ENCODE measurements at places on chromosomes 7 and 10.

- no peak for DNase-seq
Measured at GRCh38 chr7:69184339-69184738, 413.9 kb upstream of the AUTS2 start.

DNA sequence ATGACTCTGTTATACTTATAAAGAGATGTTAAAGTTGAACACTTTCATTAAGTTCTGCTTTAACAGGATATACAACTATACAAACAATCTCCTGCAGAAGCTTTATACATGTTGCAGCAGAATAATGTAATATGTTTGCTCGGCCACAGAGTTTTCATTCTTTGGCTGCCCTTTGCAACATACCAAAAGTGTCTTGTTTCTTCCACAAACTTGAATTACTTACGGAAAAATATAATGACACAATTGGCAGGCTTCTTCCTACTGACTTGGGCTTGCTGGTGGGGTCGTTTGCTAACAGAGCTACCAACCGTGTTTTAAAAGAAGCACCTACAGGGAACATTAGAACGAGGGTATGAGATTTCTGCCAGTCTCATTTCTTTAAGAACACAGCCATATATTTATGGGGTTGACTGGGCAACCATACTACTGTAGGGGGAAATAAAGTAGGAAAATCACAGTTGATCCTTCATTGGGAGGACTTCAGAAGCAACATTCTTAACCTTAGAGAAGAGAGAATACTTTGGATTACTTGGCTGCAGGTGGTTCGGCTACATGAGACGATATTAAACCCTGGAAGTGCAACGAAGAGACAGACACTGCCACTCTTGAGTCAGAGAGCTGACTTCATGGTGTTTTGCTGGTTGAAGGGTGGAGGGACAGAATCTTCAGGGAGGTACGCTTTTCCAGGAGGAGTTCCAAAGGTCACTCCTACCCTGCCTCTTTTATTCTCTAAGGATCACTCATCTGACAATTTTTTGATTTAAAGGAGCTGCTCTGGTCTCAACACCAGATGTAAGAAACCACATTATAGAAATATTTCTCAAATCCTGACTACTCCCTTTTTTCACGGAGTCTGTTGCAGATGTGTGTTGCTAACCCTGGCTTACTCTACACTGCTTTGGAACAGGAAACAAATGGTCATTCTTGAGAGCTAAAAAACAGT is 123.9 kb downstream of the SEMA3C start:
- DNase-seq = peak; percentile 63

DNA sequence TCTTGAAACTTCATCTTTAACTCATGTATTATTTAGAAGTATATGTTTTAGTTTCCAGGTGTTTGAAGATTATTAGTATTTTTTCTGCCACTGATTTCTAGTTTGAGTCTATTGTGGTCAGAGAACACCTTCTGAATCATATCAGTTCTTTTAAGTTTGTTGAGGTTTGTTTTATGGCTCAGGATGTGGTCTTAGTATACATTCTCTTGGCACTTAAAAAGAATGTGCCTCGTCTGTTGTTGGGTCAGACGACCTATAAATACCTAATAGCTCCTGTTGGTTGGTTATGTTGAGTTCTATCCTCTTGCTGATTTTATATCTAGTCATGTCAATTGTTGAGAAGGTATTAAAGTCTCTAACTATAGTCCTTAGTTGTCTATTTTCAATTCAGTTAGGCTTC is 15.9 kb downstream of the TDRD1 start:
- DNase-seq = no peak

GRCh38 chr10:127332631-127333030 is 136.2 kb upstream of the INSYN2A start:
- no peak for DNase-seq

- no peak for DNase-seq
Measured at GRCh38 chr7:108327353-108327752, 128.9 kb downstream of the NRCAM start.

DNA sequence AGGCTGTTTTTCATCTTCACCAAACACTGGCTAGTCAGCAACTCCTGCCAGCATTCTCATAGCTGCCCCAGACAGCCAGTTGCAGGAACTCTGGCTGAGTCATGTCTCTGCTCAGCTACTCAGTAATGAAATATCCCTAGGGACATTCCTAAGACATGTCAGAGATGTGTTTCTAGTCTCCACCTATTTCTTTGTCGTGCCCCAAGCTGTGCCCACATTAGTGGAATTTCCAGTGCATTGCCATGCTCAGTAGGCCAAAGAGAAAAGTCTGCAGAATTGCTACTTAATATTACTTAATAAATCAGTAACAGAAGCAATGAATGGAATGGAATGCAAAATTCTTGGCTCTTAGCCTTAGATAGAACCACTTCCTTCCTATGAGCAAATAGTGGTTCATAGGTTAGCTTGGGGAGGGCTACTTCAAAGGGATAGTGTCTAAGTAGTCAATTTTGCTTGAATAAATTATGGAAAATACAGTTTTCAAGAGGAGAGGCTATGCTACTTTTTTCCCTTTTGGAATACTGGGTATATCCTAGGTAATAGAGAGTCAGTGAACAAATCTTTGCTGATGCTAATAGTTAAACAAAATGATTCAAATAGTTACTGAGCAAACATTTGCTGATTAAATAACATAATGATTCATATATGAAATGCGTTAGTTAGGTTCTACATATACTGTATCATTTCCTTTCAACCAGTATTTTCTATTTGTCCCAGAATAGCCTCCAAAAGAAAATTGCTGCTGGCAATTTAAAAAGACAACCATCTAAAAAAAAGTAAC is 23.6 kb upstream of the SEMA3C start:
- DNase-seq = peak; percentile 98

DNA sequence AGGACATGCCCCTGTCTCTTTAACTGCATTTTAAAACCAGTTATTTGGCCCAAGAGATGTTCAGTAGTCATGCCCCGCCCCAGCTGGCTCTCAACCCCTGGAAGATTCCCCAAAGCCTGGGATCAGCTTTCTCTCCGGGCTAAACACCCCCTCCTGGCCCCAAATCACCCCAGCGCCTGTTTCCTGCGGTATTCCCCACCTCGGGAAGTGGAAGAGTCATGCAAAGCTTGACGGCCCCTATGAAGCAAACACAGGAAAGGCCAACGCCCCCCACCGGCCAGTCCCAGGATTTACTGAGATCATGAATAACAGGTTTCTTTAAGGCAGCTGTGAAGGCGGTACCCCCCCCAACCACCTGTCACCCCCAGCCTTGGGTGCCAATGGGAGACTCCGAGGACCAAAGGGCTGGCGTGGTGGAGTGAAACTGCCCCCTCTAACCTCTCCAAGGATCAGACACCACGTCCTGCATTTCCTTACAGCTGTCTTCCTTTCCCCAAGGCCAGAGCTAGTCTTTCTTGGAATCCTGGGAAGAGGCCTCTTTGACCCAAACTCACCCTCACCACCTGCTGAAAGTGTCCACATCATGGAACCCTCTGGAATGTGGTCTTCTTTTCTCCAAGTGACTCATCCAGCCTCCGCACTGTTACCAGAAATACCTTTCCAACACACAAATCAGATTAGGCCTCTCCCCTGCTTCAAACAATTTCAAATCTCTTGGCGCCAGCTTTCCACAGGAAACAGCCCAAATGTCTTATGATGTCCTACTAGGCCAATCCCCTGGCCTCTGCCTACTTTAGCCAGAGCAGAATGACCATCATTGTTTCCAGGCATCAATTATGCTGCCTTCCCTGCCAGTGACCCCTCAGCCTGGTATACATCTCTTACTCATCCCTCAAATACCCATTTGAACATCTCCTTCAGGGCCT is 301.5 kb downstream of the ZEB1 start:
- DNase-seq = peak; percentile 93

- no peak for DNase-seq
Measured at GRCh38 chr7:114100810-114101209, 182.0 kb upstream of the PPP1R3A start.

- no peak for DNase-seq
Measured at GRCh38 chr7:128888756-128889095, 21.8 kb downstream of the KCP start.

DNA sequence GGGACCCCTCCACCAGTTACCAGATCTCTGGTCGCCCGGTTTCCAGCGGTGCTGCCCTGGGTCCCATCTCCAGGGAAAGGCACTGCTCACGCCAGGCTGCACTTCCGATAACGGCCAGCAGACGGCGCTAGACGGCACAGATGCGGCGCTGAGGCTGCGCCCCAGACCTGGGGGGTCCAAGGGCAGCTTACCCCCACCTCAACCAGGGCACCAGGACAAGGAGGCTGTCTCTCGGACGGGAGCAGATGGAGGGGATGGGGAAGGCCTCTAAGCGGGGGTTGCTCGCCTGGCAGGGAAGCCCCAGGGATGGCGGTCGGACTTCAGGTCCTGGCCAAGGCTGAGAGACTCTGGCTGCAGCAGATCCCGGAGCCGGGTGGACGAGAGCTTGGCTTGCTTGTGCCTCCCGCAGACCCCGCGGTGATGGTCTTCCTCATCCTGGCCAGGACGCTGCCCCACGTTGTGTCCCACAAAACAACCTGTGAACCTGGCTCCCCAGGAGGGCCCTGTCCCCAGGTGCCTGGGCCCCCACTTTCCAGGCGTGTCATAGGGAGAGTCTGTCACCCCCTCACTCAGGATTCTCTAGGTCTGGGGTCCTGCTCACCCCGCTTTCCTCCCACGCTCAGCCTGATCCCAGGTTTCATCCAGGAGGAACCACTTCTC is 23.9 kb upstream of the ZNF716 start:
- no peak for DNase-seq

DNA sequence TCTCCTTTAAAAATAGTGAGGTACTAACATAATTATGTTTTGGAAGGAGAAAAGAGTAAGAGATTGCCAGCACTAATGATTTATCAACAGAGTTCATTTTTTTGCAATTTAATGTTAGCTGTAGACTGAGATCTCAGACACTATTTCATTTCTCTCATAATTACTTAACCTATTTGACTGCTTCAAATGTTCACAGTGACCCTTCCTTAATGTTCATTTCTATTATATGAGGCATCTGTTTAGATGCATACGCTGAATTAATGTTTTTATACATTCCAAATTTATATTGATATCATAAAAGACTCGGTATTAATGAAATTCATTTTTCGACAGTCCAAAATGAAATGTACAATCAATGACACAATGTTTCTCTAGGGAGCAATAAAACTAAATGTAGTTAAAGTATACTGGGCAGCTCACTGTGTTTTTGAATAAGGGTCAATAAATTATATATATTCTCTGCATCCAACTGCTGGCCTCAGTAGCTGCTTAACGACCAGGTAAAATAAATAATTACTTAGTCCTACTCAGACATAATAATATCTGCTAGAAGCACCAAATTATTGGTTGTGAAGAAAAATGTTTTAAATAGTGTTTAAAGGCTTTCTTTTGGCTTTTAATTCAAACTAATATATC is 373.4 kb downstream of the MAGI2 start:
- no peak for DNase-seq

DNA sequence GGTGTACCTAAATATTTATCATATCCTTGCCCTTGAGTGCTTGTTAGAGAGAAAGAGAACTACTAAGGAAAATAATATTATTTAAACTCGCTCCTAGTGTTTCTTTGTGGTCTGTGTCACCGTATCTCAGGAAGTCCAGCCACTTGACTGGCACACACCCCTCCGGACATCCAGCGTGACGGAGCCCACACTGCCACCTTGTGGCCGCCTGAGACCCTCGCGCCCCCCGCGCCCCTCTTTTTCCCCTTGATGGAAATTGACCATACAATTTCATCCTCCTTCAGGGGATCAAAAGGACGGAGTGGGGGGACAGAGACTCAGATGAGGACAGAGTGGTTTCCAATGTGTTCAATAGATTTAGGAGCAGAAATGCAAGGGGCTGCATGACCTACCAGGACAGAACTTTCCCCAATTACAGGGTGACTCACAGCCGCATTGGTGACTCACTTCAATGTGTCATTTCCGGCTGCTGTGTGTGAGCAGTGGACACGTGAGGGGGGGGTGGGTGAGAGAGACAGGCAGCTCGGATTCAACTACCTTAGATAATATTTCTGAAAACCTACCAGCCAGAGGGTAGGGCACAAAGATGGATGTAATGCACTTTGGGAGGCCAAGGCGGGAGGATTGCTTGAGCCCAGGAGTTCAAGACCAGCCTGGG is 11.4 kb downstream of the SERPINE1 start:
- DNase-seq = peak; percentile 96

DNA sequence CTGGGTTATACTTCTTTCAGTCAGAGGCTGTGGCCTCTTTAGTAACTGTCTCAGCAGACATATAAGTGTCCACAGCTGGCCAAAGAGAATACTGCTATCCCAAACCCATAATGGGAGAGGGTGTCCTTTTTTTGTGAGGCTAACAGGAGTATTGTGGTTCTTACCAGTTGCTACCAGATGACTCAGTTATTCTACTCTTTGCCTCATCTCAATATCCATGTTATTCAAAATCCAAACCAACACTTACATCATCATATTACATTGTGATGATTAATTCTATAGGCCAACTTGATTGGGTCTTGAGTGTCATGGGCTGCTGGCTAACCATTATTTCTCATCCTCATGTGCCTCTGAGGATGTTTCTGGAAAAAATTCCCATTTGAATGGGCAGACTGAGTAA is 120.9 kb downstream of the TMEM168 start:
- DNase-seq = no peak

DNA sequence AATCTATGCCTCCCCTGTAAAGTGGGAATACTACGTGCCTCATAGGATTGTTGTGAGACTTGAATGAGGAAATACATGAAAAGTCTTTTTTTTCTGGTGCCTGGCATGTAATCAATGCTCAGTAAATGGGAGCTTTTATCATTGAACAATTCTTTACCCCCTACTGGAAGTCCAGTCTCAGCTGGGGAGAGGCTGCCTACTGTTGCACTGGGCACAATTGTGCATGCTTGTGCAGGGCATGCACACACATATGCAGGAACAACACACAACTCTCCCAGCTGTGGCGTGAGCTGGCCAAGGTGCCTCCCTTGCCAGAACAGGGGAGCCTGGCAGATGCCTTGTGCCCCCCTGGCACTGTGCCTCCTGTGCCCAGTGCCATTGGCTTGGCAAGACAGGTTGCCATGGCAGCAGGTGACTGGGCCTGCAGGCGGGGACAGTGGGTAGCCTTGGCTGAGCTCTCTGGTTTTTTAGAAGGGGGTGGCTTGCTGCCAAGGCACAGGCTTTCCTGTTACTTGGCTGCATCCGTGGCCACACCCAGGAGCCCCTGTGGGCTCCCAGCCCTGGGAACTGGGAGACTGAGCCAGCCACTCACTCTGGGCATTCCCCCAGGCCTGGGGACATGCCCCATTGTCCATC is 16.1 kb upstream of the PALD1 start:
- peak; percentile 58 for DNase-seq

Data from fibroblast of the aortic adventitia (primary cell).